H4 (cell line): ENCODE measurements at places on chromosomes 16 and 17.
A peak's percentile ranks its signal among the peaks of the same experiment; 100 is the strongest.

- DNase-seq: no peak
Measured at GRCh38 chr17:6548578-6549330, 7.6 kb downstream of the PITPNM3 start.

DNA sequence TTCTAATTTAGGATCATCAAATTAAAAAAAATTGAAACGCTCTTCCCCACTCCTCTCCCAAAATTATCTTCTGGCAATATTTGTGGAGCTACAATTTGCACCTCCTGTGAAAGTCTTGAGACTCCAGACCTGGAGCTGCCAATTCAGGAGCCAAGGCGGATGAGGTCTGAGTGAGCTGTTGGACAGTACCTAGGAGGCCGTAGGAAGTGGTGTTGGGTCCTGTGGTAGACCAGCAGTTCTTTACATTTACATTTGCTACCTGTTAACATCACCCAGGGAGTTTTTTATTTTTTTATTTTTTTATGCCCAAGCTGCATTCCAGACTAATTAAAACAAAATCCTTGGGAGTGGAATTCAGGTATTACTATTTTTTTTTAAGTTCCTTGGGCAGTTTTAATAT is 271.0 kb downstream of the PHKB start:
- DNase-seq: peak; percentile 13

- no peak for DNase-seq
Measured at GRCh38 chr17:82525712-82526111, 6.2 kb downstream of the FOXK2 start.

DNA sequence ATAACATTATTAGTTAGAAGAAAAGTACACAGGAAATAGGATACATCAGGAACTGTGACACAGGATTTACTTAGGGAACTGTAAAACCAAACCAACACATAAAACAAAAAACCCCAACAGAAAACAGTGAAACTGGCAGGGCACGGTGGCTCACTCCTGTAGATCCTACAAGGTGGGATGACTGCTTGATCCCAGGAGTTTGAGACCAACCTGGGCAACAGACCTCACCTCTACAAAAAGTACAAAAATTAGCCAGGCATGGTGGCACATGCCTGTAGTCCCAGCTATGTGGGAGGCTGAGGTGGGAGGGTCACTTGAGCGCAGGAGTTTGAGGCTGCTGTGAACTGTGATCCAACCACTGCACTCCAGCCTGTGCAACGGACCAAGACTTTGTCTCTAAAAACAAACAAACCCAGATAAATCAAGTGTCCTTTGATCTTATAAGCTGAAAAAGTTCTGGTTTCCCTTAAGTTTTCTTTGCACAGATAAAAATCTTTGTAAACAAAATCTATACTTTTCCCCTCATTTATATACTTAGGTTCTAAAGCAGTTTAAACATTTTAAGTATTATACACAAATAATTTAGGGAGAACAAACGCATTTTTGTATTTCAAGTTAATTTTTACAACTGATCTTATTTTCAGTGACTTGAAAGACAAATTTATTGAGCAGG is 111.5 kb upstream of the TOB1 start:
- DNase-seq: no peak

DNA sequence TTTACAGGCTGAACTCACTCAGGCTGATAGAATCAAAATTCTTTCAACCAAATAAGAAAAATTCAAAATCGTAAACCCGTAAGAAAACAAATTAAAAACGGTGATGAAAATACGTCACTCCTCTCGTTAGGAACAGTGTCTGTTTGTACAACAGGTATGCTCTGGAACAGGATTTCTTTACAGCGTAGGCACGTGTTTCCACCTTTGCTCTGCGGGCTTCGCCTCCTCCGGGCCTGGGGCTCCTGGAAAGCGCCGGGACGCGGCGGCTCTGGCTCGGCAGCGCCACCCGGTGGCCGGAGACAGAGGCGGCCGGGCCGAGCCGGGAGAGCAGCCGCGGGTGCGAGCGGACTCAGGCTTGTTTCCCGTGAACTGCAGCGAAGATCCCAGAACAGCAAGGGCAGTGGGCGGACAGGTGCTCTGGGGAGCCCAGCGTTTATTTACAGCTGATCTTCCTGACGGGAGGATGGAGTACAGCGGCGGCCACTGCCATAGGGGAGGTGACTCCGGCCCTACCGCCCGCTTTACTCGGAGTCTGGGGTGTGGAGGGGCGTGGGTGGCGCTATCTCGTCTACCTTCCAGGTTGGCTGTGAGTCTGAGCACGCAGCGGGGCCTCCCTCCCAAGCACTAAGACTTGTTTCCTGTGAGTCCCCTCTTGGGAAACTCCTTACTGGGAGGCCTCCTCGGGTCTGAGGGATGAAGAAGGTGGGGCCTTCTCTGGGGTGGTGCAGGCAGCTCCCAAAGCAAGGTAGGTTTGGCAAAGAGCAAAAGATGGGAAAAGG is 40.5 kb upstream of the ATP2A3 start:
- no peak for DNase-seq

DNA sequence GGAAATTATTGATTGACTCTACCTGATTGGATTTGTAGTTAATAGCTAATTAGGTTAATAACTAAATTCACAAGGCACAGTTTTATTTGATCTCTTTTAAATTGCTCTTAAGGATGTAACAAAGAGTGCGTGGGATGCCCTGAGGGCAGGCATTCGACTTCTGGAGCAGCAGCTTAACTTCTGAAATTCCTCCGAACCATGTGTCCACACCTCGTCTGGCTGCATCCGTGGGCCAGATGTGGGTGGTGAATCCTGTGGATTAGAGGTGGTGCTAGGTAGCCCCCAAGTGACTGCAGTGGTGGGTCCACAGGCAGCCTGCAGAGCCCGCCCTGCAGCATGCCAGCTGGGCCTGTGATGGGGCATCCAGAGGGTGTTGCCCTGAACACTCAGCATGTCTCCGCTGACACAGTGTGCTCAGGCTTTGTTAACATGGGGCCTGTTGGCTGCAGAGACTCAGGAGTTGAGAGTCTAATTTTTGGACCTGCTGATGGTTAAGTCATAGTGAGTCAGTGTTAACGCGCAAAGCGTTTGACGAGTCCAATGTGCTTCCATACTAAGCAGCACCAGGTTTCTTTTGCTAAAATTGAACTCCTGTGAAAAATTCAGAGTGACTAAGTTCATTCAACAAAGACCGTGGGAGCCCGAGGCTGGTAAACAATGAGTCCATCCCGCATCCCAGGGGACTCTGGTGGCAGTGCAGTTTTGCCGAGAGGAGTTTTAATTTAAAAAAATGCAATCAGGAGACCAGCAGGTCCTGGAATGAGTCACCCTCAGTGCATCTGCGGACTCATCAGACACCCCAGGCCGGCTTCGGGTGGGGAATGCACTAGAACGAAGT is 3.8 kb upstream of the NPB start:
- DNase-seq: peak; percentile 76
